ENCODE measurements at places on chromosomes 5 and 9.

GRCh38 chr5:180289433-180289832, 2.5 kb downstream of the MAPK9 start:
- no peaks in the 10 kb centered on the region for H3K4me1 ChIP-seq
- no peaks in the 10 kb centered on the region for H3K27me3 ChIP-seq
- no peak overlapping the region for H3K27ac ChIP-seq
- peaks cover 15% of the 10 kb centered on the region for H3K36me3 ChIP-seq
- no peak overlapping the region for H3K4me3 ChIP-seq

DNA sequence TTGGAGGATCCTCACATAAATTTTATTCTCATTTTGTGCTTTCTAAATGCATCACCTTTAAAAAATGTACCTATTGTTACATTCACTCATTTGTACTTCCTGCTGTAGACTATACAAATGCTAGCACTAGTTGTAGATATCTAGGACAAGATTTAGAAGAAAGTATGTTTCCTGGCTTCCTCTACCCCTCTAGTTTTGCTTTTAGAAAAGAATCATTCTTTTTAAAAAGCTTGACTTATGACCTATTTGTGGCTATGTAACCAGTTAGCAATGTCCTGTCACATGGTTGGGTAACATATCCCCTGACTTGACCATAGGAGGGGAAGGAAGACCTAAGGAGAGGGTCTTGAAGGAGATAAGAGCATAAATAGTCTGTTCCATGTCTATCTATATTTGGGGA, 13.3 kb downstream of the CAMK4 start:
- H3K27me3 ChIP-seq = no peaks in the 10 kb centered on the region
- no peak overlapping the region for H3K27ac ChIP-seq
- H3K4me1 ChIP-seq = no peaks in the 10 kb centered on the region

DNA sequence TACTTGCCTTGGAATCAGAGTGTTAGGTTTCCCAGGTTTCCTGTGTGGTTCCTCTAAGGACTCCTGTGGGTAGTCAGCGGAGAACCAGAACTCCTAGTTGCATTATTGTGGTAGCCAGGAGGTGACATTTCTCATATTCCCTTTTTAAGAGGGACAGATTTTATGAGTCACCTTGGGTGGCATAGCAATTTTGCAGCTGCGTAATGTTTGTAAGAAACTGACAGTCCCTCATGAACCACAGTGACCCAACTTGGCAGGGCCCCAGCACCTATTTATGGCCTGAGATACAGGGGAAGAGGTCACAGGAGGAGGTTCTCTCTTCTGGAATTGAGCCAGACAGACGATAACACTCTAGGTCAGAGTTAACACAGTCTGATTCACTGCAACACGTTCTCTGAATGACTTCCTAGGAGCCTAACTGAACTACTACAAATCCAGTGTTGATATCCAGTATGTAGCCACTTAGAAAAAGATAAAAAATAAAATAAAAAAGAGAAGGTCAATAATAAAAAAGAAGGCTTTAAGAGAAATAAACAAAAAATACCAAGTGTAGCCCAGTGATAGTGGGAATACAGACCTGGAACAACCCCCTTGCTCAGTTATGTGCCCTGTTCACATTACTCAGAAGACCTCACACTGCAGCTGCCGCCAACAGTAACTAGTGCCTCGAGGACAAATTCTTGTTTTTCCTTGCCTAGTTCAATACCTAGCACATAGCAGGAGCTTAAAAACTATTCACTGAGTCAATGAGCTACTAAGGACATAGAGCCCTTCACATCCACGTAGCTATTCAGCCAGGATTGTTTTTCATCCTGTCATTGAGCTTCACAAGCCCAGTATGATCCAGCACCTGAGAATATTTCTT, 50.7 kb upstream of the VLDLR start:
- H3K4me1 ChIP-seq = peaks cover 44% of the 10 kb centered on the region
- peak overlapping the region; percentile 64 for H3K27ac ChIP-seq
- peak; percentile 90 for DNase-seq
- H3K4me3 ChIP-seq = no peak overlapping the region

GRCh38 chr5:63025679-63026078, 447.1 kb downstream of the LRRC70 start:
- no peaks in the 10 kb centered on the region for H3K27me3 ChIP-seq
- no peak for DNase-seq
- no peak overlapping the region for H3K4me3 ChIP-seq
- H3K27ac ChIP-seq = no peak overlapping the region

DNA sequence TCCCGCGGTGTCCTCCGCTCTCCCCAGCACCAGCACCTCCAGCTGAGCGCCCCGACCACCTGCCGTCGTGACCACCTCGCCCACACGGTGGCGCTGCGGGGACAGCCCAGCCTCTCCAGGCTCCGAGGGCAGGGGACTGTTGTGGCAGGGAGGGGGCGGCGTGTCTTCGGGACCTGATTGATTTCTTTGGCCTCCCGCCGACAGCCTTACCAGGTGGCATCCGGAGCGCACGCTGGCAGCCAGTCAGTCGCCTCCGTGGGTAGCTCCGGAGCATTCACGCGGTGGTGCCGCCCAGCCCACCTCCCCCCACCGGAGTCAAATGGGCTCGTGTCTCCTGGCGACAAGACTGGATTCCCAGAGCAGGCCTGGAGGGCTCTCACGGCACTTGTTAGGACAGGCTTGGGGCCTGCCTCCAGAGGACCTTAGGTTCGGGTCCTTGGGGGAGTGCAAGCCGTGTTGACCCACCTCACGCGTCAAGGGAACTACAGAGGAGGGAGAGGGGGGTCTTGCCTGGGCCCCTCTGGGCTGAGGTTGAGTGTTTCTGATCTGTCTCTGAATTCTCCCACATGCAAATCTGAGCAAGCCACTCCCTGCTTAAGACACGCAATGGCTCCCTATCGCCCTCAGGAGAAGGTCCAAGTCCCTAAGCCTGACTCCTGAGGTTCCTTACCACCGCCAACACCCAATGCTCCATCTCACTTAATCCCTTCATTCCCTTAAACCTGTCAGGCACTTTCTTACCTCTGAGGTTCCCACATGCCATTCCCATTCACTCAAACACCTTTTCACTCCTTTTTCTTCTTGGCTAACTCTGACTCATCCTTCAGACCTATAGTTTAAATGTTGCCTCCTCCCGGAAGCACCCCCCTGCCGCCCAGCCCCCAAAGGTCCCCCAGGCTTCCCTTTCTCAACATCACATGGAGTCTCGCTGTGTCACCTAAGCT, 51.2 kb upstream of the GGTA1 start:
- no peaks in the 10 kb centered on the region for H3K36me3 ChIP-seq
- H3K27ac ChIP-seq = peak overlapping the region; percentile 7
- no peaks in the 10 kb centered on the region for H3K27me3 ChIP-seq
- DNase-seq = peak; percentile 78
- H3K4me3 ChIP-seq = peak overlapping the region; percentile 32
